Mesothelial cell of epicardium (in vitro differentiated cells): ENCODE measurements at places on chromosomes 5 and 9. TPM values are rescaled to one million over a fixed set of nuclear protein-coding genes. Genes with fewer than 3 reads are reported as not detected.
A peak's percentile ranks its signal among the peaks of the same experiment; 100 is the strongest.

GRCh38 chr5:119582987-119583386 lies 46.4 kb upstream of the FAM170A start:
- no peaks in the 10 kb centered on the region for H3K36me3 ChIP-seq
- no peak for DNase-seq
- H3K4me3 ChIP-seq = no peak overlapping the region
- H3K4me1 ChIP-seq = peaks cover 20% of the 10 kb centered on the region
- H3K27me3 ChIP-seq = no peaks in the 10 kb centered on the region
- no peak overlapping the region for H3K27ac ChIP-seq

Gene CDH9
- total RNA-seq = 0.65 to 1.2 TPM (median 0.66 TPM) in 3 replicates

DNA sequence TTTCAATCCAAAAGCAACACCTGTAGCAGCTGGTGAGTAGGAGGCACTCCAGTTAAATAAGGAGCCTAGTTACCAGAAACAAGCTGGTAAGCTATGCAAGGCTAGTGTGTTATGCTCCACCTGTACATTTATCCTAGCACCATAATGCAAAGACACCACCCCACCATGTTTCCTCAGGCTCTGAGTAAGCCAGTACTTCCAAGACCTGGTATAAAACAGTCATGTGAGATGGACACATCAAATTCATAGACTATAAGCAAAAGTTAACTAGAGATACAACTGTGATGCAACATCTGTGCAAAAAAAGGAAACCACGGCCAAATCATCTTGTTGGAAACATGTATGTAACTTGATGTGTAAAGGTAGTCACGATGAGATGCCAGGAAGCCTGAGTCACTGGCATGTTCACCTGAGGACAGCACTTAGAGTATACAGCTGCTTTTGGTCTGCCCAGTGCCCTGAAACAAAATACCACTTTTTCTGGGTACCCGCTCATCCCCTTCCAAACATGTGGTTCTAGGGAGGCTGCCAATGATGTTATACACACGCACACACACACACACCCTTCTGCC lies 66.1 kb downstream of the CDK5RAP2 start:
- H3K27ac ChIP-seq = no peak overlapping the region
- no peak overlapping the region for H3K4me3 ChIP-seq
- DNase-seq = no peak
- H3K27me3 ChIP-seq = no peaks in the 10 kb centered on the region
- H3K4me1 ChIP-seq = peaks cover 11% of the 10 kb centered on the region

- DNase-seq = no peak
- peaks cover 14% of the 10 kb centered on the region for H3K27me3 ChIP-seq
- H3K4me3 ChIP-seq = no peak overlapping the region
These were observed 241.6 kb downstream of the ARHGEF28 start for GRCh38 chr5:73867345-73868335.

DNA sequence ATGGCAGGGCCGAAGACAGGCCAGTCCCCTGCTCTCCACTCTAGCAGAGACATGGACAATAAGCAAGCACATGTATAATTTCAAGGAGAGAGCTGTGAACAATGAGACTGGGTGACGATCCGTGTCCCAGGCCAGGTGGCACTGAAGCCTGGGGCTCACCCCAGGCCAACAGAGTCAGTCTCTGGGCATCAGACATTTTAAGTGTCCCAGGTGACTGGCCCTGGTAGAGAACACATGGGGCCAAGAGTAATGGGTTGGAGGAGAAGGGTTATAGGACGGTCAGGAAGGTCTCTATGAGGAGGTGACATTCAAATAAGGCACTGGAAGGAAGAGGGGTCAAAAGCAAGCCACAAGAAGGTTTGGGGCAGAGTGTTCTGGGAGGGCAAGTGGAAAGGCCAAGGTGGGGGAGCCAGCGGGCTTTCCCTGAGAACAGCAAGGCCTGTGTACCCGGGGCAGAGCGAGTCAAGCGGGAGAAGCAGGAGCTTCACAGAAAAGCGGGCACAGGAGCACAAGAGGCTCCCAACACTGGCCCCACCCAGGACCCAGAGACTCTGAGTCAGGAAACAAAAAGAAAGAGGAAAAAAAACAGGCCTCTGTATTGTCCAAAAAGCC lies 1.1 kb upstream of the AKNA start:
- DNase-seq = no peak
- H3K36me3 ChIP-seq = no peaks in the 10 kb centered on the region
- H3K27me3 ChIP-seq = no peaks in the 10 kb centered on the region
- H3K4me3 ChIP-seq = peak overlapping the region; percentile 87
- peak overlapping the region; percentile 95 for H3K27ac ChIP-seq

DNA sequence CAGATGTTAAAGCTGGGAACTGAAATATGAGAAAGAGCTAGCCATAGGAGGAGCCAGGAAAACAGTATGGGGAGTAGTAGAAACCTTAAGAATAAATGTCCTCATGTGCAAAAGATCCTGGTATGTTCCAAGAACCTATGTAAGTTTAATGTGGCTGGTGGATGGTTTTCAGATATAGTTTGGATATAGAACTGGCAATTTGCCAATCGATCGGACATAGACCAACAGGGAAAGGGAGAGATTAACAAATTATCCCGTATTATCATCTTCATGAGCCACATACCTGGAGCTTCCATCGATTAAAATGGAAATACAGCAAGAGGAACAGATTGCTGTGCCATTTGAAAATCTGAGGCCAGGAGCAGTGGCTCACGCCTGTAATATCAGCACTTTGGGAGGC lies 388.7 kb downstream of the PRELID2 start:
- H3K27me3 ChIP-seq = peaks cover 3% of the 10 kb centered on the region
- peaks cover 2% of the 10 kb centered on the region for H3K36me3 ChIP-seq
- no peak overlapping the region for H3K27ac ChIP-seq

DNA sequence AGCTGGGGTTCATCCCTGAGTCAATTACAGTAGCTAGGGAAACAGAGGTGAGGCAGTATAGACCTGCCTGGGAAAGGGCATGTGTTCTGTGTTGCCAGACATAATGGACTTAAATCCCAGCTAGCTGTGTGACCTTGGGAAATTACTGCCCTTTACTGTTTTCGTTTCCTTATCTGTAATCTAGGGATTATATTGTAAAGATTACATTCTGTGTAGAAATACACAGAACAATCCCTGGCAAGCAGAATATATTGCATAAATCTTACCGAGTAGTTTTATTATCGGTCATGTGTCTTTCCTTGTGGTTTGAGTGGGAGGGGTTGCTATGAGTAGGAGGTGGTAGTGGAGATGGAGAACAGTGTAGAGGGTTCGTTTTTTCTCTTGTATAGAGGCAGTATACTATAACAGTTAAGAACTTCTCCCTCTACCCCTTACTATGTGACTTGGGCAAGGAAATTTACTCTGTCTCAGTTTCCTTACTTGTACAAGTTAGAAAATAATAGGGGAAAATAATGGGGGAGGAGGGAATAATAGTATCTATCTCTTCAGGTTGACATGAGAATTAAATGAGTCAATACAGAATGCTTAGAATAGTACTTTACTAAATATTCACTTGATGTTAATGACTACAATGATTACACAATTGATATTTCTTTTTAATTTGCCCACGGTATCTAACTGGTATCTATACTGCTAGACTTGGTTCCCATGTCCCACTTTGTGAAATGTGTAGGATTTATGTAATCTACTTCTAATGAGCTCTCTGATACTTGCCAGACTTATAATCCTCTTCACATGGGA lies 7.1 kb upstream of the DMXL1 start:
- H3K27ac ChIP-seq = peak overlapping the region; percentile 57
- no peak overlapping the region for H3K4me3 ChIP-seq
- DNase-seq = no peak

Gene KLF4
- 14.7 to 18.0 TPM (median 17.0 TPM) in 3 replicates for total RNA-seq

GRCh38 chr9:82080265-82080664 lies 91.7 kb downstream of the SPATA31D1 start:
- H3K27me3 ChIP-seq = no peaks in the 10 kb centered on the region
- no peak overlapping the region for H3K27ac ChIP-seq
- DNase-seq = no peak
- no peaks in the 10 kb centered on the region for H3K4me1 ChIP-seq
- no peak overlapping the region for H3K4me3 ChIP-seq

DNA sequence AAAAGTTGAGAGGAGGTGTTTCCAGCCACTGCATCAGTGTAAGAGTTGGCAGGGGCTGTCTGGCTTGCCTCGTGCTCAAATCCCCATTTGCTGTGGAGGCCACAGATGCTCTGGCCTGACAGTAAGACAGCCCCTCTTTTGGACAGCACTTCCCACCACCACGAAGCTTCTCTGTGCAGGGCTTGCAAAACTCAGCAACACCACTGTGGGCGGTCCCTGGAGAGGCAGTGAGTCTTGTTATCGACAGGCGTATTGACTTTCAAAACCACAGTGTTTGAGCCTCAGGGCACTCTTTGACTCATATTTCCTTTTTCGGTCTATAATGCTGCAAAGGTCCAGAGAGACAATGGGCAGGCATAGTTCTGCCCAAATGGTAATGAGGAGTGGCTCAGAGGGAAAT lies 539.5 kb downstream of the EBF1 start:
- H3K27ac ChIP-seq = no peak overlapping the region
- DNase-seq = no peak
- H3K36me3 ChIP-seq = no peaks in the 10 kb centered on the region
- no peaks in the 10 kb centered on the region for H3K4me1 ChIP-seq
- peaks cover 13% of the 10 kb centered on the region for H3K27me3 ChIP-seq

DNA sequence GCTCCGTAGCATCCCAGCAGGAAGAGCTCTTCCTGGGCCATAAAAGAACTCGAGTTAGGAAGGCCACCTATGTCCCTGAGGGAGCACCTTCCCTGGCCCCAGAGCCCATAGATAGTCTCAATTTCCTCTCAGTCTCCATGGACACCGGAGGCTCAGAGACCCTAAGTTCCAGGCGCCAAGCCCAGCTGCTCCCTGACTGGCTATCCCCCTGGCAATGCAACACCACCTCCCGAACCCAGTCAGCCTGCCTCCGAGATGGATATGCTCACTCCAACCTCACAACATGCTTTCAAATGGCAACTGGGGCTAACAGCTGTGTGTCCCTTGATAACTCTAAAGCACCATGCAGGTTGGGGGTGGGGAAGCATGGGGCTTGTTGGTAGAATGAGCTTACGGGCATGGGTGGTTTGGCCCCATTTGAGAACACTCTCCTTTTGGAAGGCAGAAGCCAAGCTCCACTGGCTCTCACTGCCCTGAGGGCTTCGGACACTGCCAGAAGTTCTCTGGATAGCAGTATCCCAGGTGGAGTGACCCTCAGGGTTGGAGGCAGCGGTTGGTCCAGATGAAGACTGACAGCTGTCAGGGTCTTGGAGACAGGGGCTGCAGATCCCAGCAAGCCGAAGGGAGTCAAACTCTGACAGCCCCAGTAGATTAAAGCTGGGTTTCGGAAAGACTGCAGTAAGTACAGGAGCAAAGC lies 165.3 kb downstream of the PAX5 start:
- no peak overlapping the region for H3K4me3 ChIP-seq
- no peak overlapping the region for H3K27ac ChIP-seq
- no peaks in the 10 kb centered on the region for H3K36me3 ChIP-seq
- H3K27me3 ChIP-seq = peaks cover 82% of the 10 kb centered on the region
- H3K4me1 ChIP-seq = no peaks in the 10 kb centered on the region
- no peak for DNase-seq

Gene KIF4B
- 0.07 to 0.11 TPM in 2 of 3 replicates, not detected in the other for total RNA-seq

Gene NDUFA8
- 37.1 to 38.8 TPM (median 37.7 TPM) in 3 replicates for total RNA-seq

GRCh38 chr5:139407517-139407916 lies 3.6 kb upstream of the SPATA24 start:
- H3K27me3 ChIP-seq = no peaks in the 10 kb centered on the region
- peaks cover 14% of the 10 kb centered on the region for H3K4me1 ChIP-seq

DNA sequence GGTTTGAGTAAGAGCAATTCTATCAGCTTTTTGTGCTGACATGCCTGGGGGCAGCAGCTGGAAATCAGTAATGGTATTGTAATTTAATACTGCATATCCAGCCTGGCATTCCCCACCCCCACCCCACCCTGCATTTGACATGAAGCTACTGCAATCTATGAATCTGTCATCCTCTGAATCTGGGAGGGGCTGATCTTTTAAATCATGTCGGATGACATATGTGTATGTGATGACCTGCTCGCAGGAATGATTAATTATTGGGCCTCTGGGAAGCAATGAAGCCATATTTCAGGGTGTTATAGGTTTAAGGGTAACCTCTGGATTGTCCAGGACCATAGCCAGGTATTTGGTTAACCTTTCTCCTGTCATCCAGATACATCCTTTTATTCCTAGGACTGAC lies 64.6 kb upstream of the RASGRF2 start:
- no peak overlapping the region for H3K27ac ChIP-seq
- peaks cover 6% of the 10 kb centered on the region for H3K4me1 ChIP-seq
- H3K27me3 ChIP-seq = no peaks in the 10 kb centered on the region
- no peak for DNase-seq
- no peak overlapping the region for H3K4me3 ChIP-seq
- H3K36me3 ChIP-seq = peaks cover 8% of the 10 kb centered on the region

Gene QRFP
- not detected in 3 replicates for total RNA-seq

- DNase-seq = peak; percentile 62
- peaks cover 4% of the 10 kb centered on the region for H3K36me3 ChIP-seq
- peaks cover 25% of the 10 kb centered on the region for H3K4me1 ChIP-seq
- peaks cover 29% of the 10 kb centered on the region for H3K27me3 ChIP-seq
These were observed at the start of gene CDKN2A for GRCh38 chr9:21993893-21994555. Gene CDKN2A (minus strand): TSS chr9:21994392.

- H3K27me3 ChIP-seq = no peaks in the 10 kb centered on the region
- peak overlapping the region; percentile 32 for H3K27ac ChIP-seq
- H3K4me3 ChIP-seq = no peak overlapping the region
- peaks cover 19% of the 10 kb centered on the region for H3K4me1 ChIP-seq
- no peak for DNase-seq
- no peaks in the 10 kb centered on the region for H3K36me3 ChIP-seq
These were observed 37.0 kb downstream of the ADAMTS12 start for GRCh38 chr5:33854733-33855151.

Gene LYSMD3
- total RNA-seq = 14.5 to 16.8 TPM (median 14.8 TPM) in 3 replicates

DNA sequence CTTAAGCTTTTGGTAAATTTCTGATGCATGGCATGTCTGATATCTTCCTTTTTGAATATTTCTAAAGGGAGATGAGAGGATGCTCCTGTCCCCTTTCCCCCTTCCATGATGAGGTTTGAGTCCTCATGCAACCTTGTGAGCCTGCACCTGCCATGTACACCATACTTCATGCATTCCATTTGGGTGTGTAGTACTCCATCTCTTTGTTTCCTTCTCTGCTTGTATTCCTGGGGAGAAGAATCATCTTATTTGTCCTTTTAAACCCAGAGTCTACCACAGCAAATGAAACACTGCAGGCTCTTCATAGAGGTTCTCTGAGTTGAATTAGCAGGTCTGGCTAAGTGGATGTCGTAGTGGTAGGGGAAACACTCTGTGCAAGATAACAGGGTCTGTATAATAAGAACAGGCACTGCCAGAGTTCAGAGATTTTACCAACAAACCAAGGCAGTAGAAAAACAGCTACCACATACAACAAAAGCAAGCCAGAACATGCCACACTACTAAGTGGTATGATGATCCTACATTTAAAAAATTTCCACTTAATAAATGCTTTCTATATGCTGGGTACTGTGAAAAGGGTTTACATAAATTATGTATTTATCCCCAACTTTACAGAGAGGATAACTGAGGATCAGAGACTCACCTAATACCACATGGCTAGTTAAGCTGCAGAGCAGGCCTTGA lies 439.8 kb upstream of the GRIA1 start:
- no peak overlapping the region for H3K4me3 ChIP-seq
- H3K27ac ChIP-seq = no peak overlapping the region
- peaks cover 8% of the 10 kb centered on the region for H3K27me3 ChIP-seq
- no peaks in the 10 kb centered on the region for H3K36me3 ChIP-seq
- no peaks in the 10 kb centered on the region for H3K4me1 ChIP-seq

- H3K27ac ChIP-seq = no peak overlapping the region
- no peak for DNase-seq
- H3K4me1 ChIP-seq = no peaks in the 10 kb centered on the region
- no peak overlapping the region for H3K4me3 ChIP-seq
- no peaks in the 10 kb centered on the region for H3K36me3 ChIP-seq
These were observed 118.6 kb downstream of the GABBR2 start for GRCh38 chr9:98590101-98590500.

Gene PALM2AKAP2
- total RNA-seq = 39.7 to 45.1 TPM (median 43.6 TPM) in 3 replicates

Gene WNT8A
- total RNA-seq = not detected in 3 replicates

Gene GRK6
- total RNA-seq = 44.9 to 48.2 TPM (median 45.3 TPM) in 3 replicates

Gene INSL6
- not detected in 3 replicates for total RNA-seq
